ENCODE measurements at places on chromosomes 2 and 18.

DNA sequence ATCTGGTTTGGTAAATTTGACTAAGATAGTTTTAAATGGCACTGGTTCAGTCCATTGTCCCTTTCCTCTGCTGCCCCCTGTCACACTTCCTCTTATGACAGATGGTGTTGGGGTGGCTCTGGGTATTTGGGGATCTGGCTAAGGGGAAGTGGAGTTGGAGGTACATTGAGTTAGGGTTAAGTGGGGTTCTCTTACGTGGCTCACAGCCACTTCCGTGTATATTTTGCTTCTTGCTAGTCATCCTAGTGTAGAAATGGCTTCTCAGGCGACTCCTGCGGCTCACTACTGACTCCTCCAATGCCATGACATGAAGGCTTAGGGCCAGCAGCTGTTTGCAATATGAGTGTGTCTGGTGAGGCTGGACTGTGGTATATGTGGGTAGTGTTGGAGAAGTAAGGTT is 187.0 kb downstream of the HAUS1 start:
- no peak for DNase-seq

DNA sequence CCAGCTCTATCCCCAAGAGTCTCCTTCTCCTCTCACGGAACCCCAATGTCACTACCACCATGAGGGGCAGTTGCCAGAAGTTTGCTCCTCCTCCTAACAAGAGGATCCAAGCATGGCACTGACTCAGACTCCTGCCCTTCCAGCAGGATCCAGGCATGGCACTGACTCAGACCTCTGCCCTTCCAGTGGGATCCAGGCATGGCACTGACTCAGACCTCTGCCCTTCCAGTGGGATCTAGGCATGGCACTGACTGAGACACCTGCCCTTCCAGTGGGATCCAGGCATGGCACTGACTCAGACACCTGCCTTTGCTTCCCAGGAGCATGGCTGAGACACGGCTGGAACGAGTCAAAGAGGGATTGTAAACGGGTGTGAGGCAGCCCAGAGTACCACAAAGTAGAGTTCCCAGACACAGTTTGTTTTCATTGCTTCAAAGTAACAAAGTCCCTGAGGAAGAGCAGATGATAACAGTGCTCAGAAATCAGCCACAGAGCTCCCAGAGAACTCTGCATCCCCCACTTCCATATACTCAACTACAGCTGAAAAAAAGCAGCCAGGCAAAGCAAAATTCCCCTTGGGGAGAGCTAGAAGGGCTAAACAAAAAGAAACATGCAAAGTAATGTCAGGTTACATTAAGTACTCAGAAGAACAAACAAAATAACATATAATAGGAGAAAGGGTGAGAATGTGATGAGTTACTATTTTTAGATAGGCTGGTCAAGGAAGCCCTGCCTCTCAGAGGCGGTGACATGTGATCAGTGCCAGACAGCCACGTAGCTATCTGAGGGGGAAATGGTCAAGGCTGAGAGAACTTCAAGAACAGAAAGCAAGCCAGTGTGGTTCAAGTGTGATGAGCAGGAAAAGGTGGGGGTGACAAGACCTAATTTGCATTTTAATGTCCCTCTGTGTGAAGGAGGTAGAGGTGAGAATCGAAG is 3.0 kb downstream of the BUB1 start:
- DNase-seq: peak; percentile 2

DNA sequence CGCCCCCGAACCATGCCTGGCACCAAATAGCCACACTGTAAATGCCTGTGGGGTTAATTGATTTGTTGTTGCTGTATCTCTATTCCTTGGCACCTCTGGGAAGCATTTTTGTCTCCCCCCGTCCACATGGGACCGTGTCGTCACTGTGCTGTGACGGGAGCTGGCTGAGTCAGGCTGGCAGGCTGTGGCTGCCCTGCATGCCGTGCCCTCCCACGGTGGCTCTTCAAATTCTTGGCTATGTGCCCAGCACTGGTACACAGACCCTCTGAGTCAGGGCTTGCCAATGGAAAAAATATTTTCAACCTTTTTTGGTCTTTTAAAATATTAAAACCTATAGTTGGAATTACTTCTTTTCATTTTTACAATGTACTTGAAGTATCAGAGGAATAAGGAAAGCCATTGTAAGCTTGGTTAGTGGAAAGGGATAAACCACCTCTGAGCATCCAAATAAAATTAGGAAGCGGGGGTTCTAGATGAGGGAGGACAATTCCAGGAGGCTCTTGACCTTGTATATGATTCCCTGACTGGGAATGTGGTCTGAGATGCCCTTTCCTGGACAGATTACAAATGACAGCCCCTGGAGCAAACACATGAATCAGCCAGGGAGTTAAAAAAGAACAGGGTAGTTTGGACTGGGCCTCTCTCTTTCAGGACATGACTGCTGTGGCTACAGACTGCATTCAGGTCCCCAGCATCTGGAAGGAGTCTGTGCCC is 59.4 kb downstream of the DGKD start:
- peak; percentile 48 for DNase-seq

GRCh38 chr2:240125742-240126141 is 10.4 kb downstream of the COPS9 start:
- DNase-seq: no peak

DNA sequence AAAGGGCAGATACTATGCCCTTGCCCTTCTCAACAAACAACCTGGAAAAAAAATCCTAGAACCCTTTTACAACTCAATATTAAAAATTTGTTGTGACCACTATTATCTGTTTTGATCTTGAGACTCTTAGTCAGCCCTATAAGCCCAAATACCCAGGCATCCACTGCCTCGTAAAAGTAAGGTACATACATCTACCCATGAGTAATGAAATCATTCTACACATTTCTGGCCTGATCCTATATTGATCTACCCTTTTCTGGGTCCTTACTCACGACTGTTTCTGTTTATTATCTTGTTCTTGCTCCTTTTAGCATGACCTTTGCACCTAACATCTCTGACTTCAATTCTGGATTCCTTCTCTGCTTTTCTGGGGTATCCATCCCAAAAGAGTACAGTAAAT is 56.8 kb downstream of the SCG2 start:
- DNase-seq: no peak

DNA sequence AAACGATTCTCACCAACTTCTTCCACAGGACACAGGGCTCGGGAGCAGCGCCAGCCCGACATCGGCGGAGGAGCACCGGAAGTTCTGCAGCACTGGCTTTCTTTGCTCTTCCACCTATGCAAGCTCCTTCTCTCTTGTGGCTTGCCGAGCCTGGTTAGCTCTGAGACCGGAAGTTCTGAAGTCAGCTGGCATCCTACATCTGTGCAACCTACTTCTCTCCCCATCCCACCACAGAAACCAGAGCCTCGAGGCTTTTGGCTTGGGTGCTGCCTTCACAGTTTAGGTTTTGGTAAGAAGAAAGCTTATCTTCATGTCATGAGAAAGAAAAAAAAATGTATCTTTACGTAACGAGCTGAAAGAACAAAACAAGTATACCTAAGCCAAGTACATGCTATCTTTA is 111.7 kb downstream of the ANKRD44 start:
- DNase-seq: peak; percentile 85

- no peak for DNase-seq
These were observed 32.8 kb downstream of the TGFA start for GRCh38 chr2:70520825-70521224.
